ENCODE measurements at places on chromosomes 2 and 18. TPM values are rescaled to one million over a fixed set of nuclear protein-coding genes. Genes with fewer than 3 reads are reported as not detected.

Gene SP9
- 1.4 TPM for total RNA-seq

GRCh38 chr2:101524806-101525430 is 50.0 kb upstream of the RFX8 start:
- H3K36me3 ChIP-seq, result no peaks in the 10 kb centered on the region
- H3K27ac ChIP-seq, result no peak overlapping the region
- H3K4me3 ChIP-seq, result no peak overlapping the region
- H3K27me3 ChIP-seq, result no peaks in the 10 kb centered on the region

Gene CD8A
- total RNA-seq, result 0.38 TPM

Gene SLC4A3
- 25.7 TPM for total RNA-seq

DNA sequence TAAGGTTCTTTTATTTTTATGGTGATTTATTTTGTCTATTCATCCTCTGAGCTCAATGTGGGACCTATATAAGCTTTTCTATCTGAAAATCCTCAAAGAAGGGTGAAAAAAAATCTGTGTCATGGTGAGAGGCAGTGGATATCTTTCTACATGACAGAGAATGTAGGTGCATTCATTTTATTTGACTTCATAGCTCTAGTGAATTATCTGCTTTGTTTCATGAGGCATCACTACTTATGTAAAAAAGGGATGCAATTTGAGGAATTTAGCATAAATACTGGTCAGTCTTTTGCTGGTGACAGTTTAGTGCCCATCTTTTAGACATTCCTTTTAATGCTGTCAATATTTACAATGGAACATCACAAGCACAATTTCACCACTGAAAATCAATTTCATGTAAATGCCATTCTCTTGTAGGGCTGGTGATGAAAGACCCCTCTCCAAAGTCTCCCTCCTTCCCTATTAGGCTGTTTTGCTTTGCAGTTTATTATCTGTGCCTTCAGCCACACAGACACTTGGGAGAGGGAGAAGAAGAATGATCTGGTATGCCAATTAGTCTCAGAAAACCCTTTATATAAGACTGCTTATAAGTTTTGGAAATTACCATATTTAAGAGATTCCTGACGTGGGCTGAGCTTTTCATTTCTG is 148.3 kb upstream of the NXPH2 start:
- H3K4me3 ChIP-seq, result no peak overlapping the region
- peaks cover 5% of the 10 kb centered on the region for H3K4me1 ChIP-seq
- no peaks in the 10 kb centered on the region for H3K36me3 ChIP-seq
- no peak for DNase-seq

GRCh38 chr2:240787521-240788472 is 32.2 kb downstream of the KIF1A start:
- H3K27me3 ChIP-seq, result no peaks in the 10 kb centered on the region
- H3K4me1 ChIP-seq, result peaks cover 17% of the 10 kb centered on the region
- DNase-seq, result no peak
- H3K27ac ChIP-seq, result no peak overlapping the region

GRCh38 chr2:229431327-229431954 is 160.4 kb upstream of the PID1 start:
- no peaks in the 10 kb centered on the region for H3K36me3 ChIP-seq
- H3K4me3 ChIP-seq, result no peak overlapping the region
- DNase-seq, result no peak
- peaks cover 4% of the 10 kb centered on the region for H3K27me3 ChIP-seq

- peaks cover 91% of the 10 kb centered on the region for H3K27me3 ChIP-seq
- no peak within 1 kb of the TSS for H3K27ac ChIP-seq
- peak; percentile 54 for DNase-seq
- peak within 1 kb of the TSS; percentile 73 for H3K4me3 ChIP-seq
- H3K36me3 ChIP-seq, result no peaks in the 10 kb centered on the region
Measured at GRCh38 chr2:25168256-25169072, at the start of gene POMC. TSS of gene POMC (minus strand) at chr2:25168580. CDS start at chr2:25164772, 3,808 bp downstream.
